ENCODE measurements at places on chromosomes 1 and 21.
A peak's percentile ranks its signal among the peaks of the same experiment; 100 is the strongest.

DNA sequence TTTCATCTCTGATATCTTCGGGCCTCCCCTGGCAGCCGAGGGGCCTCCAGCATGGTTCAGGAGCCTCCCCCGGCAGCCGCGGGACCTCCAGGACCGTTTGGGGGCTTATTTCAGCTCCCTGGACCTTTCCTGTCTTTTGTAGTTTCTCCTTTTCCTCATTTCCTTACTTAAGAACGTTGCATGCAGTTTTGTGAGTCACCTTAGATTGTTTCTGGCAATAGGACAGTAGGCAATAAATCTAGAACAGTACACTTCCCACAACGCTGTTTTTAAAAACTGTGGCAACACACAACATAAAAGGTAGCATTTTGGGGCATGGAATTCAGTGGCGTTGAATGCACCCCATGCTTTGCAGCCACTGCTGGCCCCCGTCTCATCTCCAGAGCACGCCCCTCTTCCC is 24.4 kb downstream of the FAAP20 start:
- no peak overlapping the region for H3K4me3 ChIP-seq
- DNase-seq: no peak
- H3K4me1 ChIP-seq: peaks cover 12% of the 10 kb centered on the region
- peaks cover 55% of the 10 kb centered on the region for H3K27me3 ChIP-seq
- H3K36me3 ChIP-seq: no peaks in the 10 kb centered on the region

DNA sequence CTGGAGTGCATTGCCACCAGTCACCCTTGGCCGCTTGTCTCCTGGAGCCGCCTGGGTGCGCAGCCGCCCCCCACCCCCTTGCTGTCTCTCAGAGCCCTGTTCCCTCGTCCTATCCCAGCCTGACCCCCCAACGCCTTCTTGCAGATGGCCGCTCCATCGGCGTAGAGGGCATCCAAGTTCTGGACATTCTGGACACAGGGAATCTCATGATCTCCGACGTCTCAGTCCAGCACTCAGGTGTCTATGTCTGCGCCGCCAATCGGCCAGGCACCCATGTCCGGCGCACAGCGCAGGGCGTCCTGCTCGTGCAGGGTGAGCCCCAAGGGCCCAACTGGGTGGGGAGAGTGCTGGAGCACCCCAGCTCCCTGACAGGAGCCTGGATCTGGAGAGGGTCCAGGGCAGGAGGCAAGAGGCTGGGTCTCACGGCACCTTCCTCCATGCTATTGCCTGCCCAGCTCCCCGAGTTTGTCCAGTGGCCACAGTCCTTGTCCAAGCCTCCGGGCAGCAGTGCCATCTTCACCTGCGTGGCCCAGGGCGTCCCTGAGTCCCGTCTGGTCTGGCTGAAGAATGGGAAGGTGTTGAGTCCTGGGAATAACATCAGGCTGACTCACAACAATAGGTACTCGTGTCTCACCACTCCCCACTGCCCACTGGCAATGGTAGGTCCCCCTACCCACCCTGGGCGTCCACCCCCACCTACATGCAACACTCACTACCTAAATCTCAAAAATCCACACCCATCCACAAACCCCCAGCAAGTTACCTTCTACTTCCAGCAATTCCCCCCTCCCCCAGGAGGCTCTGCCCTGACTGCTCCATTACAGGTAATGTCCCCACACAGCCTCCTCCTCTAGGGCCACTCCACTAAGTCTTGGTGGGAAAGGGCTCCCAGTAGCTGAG is 24.6 kb downstream of the SLC27A3 start:
- H3K36me3 ChIP-seq: no peaks in the 10 kb centered on the region
- H3K4me3 ChIP-seq: no peak overlapping the region
- H3K4me1 ChIP-seq: no peaks in the 10 kb centered on the region
- no peak overlapping the region for H3K27ac ChIP-seq
- peak; percentile 17 for DNase-seq

DNA sequence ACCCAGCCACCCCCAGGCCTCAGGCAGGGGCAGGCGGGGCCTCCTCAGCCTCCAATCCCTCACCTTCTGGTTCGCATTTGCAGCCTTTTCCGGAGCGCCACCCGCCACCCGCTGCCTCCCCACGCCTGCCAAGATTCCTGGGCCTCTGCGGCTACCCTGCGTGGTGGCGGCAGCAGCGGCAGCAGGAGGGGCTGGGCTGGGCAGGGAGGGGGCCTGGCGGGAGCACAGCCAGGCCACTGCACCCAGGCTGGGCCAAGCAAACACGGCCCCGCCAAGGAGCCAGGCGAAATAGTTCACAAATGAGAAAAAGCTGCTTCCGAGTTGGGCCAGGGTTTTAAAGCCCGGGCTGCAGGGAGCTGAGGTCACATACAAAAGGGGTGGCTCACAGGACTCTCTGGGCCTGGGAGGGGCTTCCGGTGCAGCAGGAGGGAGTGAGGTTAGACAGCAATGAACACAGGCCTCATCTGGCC is 9.8 kb downstream of the COL8A2 start:
- H3K36me3 ChIP-seq: peaks cover 8% of the 10 kb centered on the region
- peaks cover 45% of the 10 kb centered on the region for H3K4me1 ChIP-seq
- peak overlapping the region; percentile 83 for H3K27ac ChIP-seq
- H3K4me3 ChIP-seq: peak overlapping the region; percentile 18
- peak; percentile 47 for DNase-seq
- H3K27me3 ChIP-seq: no peaks in the 10 kb centered on the region

GRCh38 chr1:229986737-229987337 is 80.2 kb upstream of the GALNT2 start:
- H3K27me3 ChIP-seq: no peaks in the 10 kb centered on the region
- H3K4me3 ChIP-seq: no peak overlapping the region
- no peaks in the 10 kb centered on the region for H3K36me3 ChIP-seq
- H3K4me1 ChIP-seq: peaks cover 14% of the 10 kb centered on the region

GRCh38 chr1:36157115-36157903 is 1.3 kb downstream of the MAP7D1 start:
- no peaks in the 10 kb centered on the region for H3K36me3 ChIP-seq
- H3K27ac ChIP-seq: peak overlapping the region; percentile 100
- H3K27me3 ChIP-seq: no peaks in the 10 kb centered on the region

GRCh38 chr1:200336101-200336845 is 73.6 kb downstream of the ZNF281 start:
- no peak overlapping the region for H3K4me3 ChIP-seq
- DNase-seq: no peak
- H3K4me1 ChIP-seq: no peaks in the 10 kb centered on the region
- no peak overlapping the region for H3K27ac ChIP-seq

GRCh38 chr1:230773396-230774033 is 26.3 kb downstream of the CAPN9 start:
- H3K4me3 ChIP-seq: peak overlapping the region; percentile 22
- H3K27ac ChIP-seq: no peak overlapping the region
- no peaks in the 10 kb centered on the region for H3K36me3 ChIP-seq
- H3K4me1 ChIP-seq: peaks cover 3% of the 10 kb centered on the region
- H3K27me3 ChIP-seq: no peaks in the 10 kb centered on the region
- no peak for DNase-seq

DNA sequence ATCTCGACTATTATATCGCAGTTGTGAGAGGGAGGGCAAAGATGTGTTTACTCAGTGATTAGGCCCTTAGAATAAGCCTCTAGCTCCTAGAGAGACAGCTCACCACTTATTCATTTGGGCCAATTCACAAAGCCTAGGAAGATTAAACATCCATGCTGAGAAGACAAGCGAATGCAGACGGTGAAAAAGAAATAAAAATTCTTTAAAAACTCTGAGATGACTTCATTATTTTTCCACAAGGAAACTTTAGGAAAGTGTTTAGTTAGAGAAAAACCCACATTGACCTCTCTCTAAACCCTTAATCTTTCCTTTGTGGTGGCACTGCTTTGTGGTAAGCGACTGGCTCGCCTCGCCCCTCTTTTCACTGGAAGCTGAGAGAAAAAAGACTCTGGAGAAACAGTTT is 146.8 kb upstream of the DMRTA2 start:
- no peaks in the 10 kb centered on the region for H3K4me1 ChIP-seq
- peaks cover 14% of the 10 kb centered on the region for H3K36me3 ChIP-seq
- no peak overlapping the region for H3K27ac ChIP-seq
- no peak for DNase-seq

DNA sequence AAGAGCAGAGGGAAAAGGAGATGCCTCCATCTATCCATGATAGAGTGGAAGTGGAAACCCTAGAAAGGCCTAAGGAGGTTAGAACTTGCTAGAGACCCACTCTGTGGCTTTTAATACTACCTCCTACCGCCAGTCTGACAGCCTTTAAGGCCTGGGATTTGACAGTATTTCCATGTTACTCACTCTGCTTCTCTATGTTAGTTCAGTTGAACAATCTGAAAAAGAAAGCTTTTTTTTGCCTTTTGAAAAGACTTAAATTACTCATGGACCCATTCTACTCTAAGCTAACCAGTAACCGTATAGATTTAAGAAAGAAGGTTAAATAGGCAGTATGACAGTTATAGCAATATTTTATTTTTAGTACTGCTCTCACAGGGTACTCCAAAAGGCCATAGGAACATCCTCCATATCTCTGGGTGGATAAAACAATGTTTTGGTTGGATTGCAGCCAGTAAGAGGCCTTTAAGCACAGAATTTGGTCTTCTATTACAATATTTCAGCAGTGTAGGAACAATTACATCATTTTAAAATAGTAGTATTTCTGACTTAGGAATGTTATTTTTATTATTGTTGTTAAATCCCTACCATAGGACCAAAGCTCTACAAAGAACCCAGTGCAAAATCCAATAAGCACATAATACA is 15.9 kb upstream of the GPR25 start:
- H3K4me1 ChIP-seq: peaks cover 9% of the 10 kb centered on the region
- no peak overlapping the region for H3K4me3 ChIP-seq
- no peaks in the 10 kb centered on the region for H3K27me3 ChIP-seq
- peaks cover 59% of the 10 kb centered on the region for H3K36me3 ChIP-seq
- H3K27ac ChIP-seq: no peak overlapping the region
- DNase-seq: no peak
